Activated CD4-positive, alpha-beta memory T cell treated with anti-CD3 and anti-CD28 coated beads, Interleukin-2, amount 10 ng/mL, durations not matched to agents 7 days and 5 days (primary cell): ENCODE measurements at places on chromosomes 1 and 21. TPM values are rescaled to one million over a fixed set of nuclear protein-coding genes. Genes with fewer than 3 reads are reported as not detected.
A peak's percentile ranks its signal among the peaks of the same experiment; 100 is the strongest.

GRCh38 chr21:27807596-27807995 is 840.7 kb upstream of the ADAMTS5 start:
- H3K4me3 ChIP-seq: no peak overlapping the region
- H3K36me3 ChIP-seq: no peaks in the 10 kb centered on the region
- no peaks in the 10 kb centered on the region for H3K4me1 ChIP-seq

- H3K4me3 ChIP-seq: no peak overlapping the region
- no peaks in the 10 kb centered on the region for H3K36me3 ChIP-seq
- no peak overlapping the region for H3K27ac ChIP-seq
- no peak for DNase-seq
- H3K4me1 ChIP-seq: no peaks in the 10 kb centered on the region
Observed at GRCh38 chr1:94258873-94259331, 21.5 kb upstream of the ARHGAP29 start.

- H3K4me3 ChIP-seq: peak overlapping the region; percentile 18
- peaks cover 68% of the 10 kb centered on the region for H3K4me1 ChIP-seq
- H3K36me3 ChIP-seq: peaks cover 3% of the 10 kb centered on the region
Observed at GRCh38 chr1:160451859-160452232, 51.5 kb downstream of the VANGL2 start.

CELA2B gene
- not detected for total RNA-seq

IGSF3 gene
- total RNA-seq: 0.58 TPM
